ENCODE measurements at places on chromosomes 1 and 21.

DNA sequence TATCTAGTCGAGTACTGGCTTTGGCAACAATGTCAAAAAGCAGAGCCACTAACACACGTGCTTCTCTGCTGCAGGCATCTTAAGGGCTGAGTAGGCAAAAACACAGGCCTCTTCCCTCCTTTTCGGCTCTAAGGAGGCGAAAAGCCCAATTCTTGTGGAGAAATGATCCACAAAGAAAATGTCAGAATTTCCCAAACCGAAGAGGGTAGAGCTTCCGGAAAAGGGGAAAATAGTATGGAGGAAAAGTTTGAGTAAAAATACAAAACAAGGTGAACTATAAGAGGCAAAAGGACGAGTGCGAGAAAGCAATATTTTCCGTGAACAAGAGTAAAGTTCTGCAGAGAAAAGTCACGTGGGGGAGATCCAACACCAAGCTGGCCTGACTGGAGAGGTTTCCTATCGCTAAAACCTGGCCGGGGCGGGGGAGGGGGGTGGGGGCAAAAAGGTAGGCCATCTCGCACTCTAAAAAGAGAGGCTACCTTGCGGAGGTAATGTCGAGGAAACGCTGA, 551 bp downstream of the ZRANB2 start:
- peak; percentile 29 for DNase-seq

- DNase-seq: no peak
Measured at GRCh38 chr1:205451759-205452164, 4.1 kb downstream of the BLACAT1 start.

DNA sequence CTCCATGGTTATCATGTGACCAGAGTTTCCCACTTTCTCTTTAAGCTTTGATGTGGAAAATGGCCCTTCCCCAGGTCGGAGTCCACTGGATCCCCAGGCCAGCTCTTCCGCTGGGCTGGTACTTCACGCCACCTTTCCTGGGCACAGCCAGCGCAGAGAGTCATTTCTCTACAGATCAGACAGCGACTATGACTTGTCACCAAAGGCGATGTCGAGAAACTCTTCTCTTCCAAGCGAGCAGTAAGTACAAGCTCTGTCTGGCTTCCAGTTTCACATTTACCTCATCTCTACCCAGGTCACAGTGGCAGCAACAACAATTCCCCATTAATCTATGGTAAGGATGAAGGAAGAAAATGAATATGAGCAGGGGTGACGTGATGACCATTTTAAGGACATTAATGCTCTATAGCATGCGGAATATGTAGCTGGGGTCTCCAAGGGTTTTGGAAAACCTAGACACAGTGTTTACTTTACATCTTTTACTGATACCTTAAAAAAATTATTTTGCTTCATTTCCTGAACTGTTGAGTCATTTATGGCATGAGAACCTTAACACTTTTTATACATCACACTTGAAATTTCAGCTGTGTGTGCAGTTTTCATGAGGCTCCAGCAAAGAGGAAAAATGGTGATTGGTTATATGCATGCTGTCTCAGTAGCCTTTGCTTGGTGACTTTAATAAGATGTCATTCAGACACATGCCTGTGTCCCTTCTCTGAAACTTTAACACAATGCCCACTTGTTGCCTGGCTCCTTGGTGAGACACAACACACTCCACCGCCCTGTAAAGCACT, 286.3 kb upstream of the SGIP1 start:
- DNase-seq: no peak

- DNase-seq: no peak
Measured at GRCh38 chr1:155645034-155645598, 35.1 kb downstream of the MSTO1 start.

- no peak for DNase-seq
Measured at GRCh38 chr1:236663934-236664333, 22.4 kb upstream of the ACTN2 start.

DNA sequence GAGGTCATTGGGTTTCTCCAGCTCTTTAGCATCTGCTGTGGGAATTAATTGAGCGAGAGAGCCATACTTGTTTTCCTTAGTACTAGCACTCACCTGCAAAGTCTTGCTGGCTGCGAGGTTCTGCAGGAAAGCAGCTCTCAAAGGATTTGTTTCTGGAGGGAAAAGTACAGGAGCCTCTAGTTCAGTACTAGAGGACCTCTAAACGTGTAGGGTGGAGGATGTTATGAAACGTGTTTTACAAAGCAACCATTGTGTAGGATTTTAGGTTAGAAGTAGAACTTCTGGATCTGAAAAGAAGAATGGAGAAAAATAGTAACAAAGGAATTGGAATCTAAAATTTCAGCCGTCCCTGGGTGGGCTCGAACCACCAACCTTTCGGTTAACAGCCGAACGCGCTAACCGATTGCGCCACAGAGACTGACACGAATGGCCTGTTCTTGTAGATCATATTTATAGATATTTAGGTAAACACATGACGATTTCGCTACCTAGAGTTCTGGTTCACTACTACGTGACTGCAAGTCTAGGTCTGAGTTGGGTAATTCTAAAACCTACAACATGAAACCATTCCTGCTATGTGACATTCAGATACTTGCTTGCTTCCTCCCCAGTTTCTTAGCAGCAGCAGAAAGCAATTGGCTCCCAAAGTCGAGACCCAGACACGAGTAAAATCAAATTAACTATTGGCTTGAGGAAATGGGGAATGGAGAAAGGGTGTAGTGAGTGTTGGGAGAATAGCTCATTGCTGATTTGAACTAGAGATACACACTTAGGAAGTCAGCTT, 60.2 kb upstream of the CFAP126 start:
- no peak for DNase-seq

DNA sequence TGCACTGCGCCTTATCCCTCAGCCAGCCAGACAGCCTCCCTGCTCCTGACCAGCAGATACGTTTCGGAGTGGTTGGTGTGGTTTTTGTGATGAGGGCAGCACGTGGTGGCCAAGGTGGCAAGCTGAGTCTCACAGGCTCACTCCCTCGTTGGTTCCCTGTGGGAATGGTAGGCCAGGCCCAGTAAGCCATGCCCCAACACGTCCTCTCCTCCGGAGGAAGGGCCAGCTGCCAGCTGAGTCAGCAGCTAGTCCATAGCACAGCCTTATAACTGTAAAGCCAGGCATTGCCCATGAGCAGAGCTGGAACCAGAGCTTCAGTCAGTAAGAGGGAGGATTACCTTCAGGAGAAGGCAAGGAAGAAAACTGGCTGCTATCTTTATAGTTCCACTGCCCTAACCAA, 29.5 kb downstream of the SZRD1 start:
- DNase-seq: peak; percentile 26

- DNase-seq: no peak
Measured at GRCh38 chr1:17270891-17271765, 22.2 kb downstream of the PADI3 start.

DNA sequence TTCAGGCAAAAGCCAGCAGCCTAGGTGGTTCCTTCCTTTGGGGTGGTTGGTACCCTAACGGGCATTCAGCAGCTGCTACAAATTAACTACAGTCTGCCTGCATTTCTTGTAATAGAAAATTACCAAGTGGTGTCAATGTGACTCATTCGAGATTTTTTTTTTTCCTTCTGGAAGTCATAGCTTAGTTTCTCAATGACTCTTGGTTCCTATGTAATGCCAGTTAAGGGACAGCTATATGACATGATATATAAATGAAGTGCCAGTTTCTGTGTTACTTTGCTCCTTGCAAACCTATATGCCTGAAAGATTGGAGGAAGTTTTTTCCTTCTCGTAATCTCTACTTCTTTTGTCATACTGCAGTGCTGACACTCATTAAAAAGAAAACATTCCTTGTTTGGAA, 2.6 kb downstream of the MGST3 start:
- DNase-seq: peak; percentile 43

- no peak for DNase-seq
Measured at GRCh38 chr1:76230842-76231281, 156.3 kb downstream of the ST6GALNAC3 start.

DNA sequence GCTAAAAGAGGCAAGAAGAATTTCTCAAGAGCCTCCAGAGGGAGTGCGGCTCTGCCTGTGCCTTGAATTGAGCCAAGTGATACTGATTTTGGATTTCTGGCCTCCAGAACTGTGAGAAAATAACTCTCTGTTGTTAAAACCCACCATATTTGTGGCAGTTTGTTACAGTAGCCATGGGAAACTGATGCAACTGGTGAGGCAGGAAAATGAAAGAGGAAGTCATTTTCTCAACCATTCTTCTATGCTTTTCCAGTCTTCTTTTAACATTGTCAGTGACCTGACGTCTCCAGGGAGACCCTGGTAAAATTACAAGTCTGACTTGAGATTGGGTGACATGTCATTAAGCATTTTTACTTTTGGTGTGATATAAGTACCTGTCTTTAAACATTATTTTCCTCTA, 5.8 kb downstream of the OR6P1 start:
- peak; percentile 49 for DNase-seq

DNA sequence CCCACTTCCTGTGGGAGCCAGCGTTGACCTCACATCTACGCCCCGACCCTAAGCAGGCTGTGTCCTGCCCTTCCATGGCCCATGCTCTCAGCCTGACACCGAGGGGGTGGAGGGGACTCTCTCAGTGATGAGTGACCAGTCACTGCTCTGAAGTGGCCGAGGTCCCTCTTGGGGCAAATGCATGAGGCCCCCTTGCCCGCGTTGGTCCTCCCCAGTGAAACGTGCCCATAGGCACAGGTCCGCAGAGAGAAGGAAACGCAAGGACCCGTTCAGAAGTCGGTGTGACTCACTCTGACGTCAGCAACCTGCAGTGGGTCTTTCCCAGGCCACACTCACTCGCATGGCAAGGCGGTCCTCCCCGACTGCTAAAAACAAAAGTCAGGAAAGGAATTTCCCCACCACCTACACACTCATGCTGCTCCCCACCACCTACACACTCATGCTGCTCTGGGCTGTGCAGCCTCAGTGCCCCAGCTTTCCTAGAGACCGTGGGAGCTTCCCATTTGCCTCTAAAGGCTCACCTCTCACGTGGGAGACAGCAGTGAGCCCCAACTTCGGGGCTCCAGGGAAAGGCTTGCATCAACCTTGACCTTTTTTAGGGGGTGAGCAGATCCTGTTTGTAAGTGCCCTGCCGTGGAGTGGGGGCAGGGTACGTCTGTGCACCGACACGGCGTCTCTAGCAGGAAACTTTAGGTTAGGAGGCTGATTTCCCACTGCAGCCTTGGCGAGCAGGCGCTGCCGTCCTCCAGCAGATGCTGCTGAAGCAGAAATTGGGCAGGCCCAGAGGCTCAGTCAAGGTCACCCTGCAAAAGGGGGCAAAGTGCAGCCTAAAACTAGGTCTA, 11.4 kb downstream of the UBASH3A start:
- DNase-seq: peak; percentile 83

DNA sequence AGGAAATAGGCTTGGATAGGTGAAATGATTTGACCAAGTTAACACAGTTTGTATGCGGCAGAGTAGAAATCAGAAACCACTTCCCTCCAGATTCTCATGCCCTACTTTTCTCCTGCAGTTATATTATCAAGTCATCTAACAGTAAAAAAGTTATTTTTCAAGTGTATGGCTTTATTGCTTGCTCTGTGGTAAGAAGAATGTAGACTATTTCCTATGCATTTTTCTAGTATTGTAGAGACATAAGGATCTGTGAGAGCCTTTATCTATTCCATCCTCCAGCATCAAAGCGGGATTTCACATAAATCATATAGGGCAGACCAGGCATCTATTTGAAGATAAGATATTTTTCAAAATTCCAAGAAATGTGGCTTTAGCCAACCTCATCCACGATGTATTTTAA, 208.5 kb downstream of the TTLL7 start:
- no peak for DNase-seq

- DNase-seq: no peak
Measured at GRCh38 chr1:118974661-118975060, 13.5 kb downstream of the TBX15 start.

GRCh38 chr1:93681101-93681988, at the start of gene BCAR3:
Gene BCAR3, minus strand, starts transcription at chr1:93681837. Its CDS starts 6,907 bp downstream, at chr1:93674930.
- peak; percentile 91 for DNase-seq

GRCh38 chr1:57376041-57376440, 47.8 kb downstream of the DAB1 start:
- no peak for DNase-seq

DNA sequence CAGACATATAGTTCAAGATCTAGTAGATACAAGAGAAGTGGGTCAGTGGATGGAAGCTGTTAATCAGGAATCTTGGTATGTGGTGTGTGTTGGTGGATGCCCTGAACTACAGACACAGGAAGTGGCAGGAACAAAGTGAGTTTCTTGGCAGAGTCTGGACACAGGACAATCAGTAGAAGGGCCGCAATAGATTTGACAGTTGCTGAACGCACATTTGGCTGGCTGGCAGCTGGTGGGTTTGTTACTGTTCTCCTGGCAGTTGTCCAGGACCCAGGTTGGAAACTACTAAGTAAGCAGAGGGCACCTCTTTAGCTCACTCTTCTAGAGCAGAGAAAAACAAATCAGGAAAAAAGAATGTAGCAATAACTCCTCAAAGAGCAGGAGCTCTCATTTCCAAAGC, 13.2 kb downstream of the KRTAP26-1 start:
- DNase-seq: no peak

GRCh38 chr1:85449356-85449755, 15.6 kb downstream of the DDAH1 start:
- DNase-seq: no peak

GRCh38 chr1:204569478-204569877, 53.3 kb downstream of the MDM4 start:
- DNase-seq: no peak

- no peak for DNase-seq
Measured at GRCh38 chr1:235397733-235398132, 30.5 kb downstream of the TBCE start.

GRCh38 chr1:228902781-228903433, 167.6 kb downstream of the RHOU start:
- DNase-seq: no peak

GRCh38 chr1:15786581-15786980, 20.9 kb downstream of the UQCRHL start:
- DNase-seq: no peak
